Urothelium cell line (cell line): ENCODE measurements at places on chromosomes 12 and 14.

DNA sequence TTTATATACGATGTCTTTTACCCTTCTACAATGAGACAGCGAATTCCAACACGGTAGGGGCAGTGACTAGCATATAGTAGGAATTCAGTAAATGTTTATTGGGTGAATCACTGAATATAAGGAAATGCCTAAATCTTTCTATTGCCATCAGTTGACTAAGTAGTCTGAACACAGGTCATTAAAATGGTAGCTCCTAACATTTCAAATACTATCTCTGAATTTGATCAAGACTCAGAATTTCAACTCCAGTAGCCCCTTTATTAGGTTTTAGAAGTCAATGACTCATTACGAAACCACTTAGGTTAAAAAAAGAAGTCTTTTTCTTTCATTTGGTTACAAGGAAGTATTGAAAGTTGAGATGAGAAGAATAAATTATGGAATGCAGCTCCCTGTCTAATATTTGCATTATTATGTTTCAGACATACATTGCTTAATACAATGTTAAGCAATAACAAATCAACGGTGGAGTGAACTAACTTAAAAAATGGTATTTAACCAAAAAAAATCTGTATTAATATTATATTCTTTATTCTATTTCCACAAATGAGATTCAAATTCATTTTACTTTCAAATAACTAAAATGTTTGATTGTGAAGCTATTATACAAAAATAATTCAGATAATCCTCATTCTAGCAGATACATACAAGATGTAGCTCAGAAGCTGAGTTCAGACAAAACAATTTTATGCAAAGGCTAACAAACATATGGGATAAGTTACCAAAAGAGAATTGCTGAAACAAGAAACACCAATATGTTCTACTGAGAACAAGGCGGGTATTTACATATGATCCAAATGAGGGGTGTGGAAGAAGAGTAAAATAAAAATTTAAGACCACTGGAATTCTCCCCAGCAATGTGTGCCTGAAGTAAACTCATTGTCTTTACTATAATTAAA lies 302.7 kb downstream of the CEP128 start:
- DNase-seq = peak; percentile 23

GRCh38 chr14:73591690-73592449 lies at the start of gene ACOT4:
Gene ACOT4 (plus strand): TSS chr14:73591873. CDS start chr14:73591960, 87 bp downstream.
- peak; percentile 83 for DNase-seq

GRCh38 chr12:49930515-49931288 lies 19.8 kb upstream of the AQP2 start:
- DNase-seq = no peak

DNA sequence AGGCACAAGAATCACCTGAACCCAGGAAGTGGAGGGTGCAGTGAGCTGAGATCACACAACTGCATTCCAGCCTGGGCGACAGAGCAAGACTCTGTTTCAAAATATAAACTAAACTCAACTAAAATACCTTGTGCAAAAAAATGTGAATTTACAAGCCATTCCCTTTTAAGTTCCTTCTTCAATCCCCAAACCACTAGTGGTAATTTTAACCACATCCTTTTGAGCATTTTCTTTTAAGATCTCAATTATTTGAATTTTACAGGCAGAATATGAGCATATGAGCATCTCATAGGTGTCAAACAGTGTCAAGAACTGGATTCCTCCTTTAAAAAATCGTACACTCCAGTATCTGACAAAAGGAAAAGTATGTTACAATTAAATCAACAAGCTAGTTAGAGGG lies 57.0 kb upstream of the NPFF start:
- DNase-seq = no peak

DNA sequence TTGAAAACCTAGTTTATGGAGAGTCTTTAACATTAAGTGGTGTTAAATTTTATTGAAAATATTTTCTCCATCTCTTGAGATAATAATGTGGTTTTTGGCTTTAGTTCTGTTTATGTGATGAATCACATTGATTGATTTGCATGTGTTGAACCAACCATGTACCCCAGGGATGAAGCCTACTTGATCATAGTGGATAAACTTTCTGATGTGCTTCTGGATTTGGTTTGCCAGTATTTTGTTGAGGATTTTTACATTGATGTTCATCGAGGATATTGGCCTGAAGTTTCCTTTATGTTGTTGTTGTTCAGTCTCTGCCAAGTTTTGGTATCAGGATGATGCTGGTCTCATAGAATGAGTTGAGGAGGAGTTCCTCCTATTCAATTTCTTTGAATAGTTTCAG lies 222.6 kb downstream of the ADAMTS20 start:
- no peak for DNase-seq

DNA sequence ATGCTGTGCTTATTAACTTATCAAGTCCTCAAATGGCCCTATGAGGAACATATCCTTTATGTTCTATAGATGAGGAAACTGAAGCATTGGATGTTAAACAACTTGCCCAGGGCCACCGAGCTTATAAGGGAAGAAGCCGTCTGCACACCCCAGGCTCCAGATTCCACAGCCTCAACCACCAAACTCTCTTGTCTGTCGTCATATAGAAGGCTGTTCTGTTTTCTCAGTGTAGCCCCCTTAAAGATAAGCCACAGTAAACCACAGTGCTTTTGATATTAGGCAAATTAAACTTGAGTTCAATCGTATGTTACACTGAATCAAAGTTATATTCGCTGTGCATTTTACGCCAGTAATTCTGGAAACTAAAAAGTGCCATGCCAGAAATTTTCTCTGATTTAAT lies 116.7 kb downstream of the PRKCH start:
- no peak for DNase-seq

DNA sequence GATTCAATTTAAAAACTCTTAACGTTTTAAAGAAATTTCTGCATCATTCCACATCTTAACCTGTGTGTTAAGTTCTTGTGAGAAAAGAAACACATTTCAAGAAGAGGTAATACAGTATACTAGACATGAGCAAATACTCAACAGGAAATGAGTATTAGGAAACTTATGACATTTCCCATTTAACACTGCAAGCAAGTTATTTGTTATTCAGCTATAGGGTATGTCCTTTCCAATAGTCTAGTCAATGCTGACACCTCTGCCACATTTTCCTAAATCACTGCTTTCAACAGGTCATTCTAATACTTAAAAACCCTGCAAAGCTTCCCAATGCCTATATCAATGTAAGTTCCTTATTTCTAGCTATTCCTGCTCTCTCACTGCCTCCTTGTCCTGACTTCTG lies 93.1 kb downstream of the DDHD1 start:
- DNase-seq = no peak

DNA sequence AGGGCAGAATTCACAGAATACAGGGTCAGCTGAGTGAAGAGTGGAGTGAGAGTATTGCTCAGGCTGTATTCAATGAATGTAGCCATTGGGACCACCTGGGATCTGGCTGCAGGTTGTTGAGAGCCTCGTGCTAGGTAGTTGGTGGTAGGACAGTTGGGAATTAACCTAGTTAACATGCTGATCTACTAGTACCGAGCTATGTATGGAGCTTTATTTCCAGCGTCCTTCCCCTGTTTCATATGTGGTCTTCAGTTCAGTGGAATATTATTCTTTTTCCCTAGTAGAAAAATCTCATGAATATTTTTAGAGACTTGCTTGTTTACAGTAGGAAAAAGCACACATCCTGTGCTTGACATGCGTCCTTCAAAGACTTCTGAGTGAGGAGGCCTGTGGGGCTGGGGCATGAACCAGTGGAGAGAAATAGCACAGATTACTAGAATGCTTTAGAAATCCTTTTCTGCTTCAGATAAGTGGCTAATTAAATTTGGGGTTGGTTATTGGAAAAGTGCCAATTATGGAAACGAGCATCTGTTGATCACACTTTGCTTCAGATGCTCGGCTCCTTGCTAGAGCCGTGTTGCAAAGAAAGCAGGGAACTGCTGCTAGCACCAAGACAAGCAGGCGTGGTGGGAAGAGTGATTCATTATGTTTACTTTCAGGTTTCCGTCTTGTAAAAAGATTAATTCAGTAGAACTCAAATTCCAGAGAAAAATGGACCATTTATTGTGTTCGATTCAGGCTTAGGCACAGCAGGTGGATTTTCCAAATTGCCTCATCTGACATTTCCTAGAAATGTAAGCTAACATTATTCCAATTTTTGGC lies 53.6 kb downstream of the ARF6 start:
- DNase-seq = peak; percentile 87

- no peak for DNase-seq
Observed at GRCh38 chr14:46057799-46058198, 593.8 kb downstream of the RPL10L start.

- DNase-seq = no peak
Observed at GRCh38 chr12:57296291-57296690, 45.3 kb upstream of the STAC3 start.

GRCh38 chr12:105476616-105477015 lies 146.1 kb downstream of the C12orf75 start:
- no peak for DNase-seq

- DNase-seq = no peak
Observed at GRCh38 chr12:67651132-67651695, 2.7 kb downstream of the DYRK2 start.

DNA sequence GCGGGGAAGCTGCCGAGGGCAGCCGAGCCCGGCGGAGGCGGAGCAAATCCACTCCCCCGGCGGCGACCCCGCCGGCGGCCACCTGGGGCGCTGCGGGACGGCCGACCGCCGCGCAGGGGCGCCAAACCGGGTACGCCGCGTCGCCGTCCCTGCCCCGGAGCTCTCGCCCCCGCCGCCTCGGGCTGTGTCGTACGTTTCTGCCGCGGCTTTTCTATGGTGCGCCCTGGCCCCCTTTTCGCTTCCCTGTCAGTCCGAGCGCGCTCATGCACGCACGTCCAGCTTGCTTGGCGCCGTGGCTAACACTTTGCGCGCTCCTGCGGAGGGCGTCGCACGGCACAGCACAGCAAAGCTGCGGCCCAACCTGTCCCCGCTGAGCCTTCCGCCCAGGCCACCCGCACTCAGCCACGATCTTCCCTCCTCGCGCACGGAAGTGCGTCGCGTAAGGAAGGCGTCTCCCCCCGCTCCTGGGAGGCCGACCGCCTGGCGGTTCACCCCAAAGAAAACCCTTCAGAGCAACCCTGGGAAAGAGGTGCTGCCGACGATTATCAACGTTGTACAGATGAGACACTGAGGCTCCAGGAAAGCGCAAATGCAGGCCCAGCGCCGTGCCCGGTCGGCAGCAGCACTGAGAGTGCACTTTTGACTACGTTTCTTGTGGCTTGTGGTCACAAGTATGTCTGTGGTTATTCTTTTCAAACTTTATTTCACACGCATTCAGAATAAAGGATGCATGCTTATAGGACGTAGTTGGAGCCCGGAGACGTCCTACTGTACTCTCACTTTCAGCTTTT lies at the start of gene HECTD1:
Gene HECTD1, minus strand, starts transcription at position 39 of the 791 bp plus-strand sequence. CDS start 1,857 bp downstream, outside the sequence.
- DNase-seq = peak; percentile 95

DNA sequence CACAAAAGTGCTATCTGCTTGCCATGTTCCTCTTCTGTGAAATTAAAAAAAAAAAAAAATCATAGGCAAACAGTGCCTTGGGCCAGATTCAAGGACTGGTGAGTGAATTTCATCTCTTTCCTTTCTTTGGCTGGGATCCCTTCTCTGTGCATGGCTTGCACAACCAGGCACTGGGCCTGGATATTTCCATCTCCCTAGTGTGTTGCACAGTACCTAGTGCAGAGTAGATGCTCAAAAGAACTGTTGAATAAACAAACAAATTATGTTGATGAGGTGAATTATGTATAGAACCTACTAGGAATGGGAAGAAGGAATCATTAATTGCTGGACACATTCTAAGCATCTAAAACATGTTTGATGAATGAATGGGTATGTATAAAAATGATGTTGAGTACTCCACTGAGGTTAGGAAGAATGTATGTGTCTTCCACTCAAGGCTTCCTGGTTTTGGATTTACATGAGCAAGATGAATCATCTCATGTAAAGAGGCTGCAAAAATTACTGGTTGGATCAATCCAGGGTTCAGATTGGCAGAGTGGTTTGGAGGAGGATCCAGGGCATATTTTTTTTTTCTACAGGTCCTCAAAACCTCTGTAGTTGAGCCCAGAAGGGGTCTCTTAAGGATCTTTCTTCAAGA lies 93.2 kb downstream of the EMP1 start:
- no peak for DNase-seq

DNA sequence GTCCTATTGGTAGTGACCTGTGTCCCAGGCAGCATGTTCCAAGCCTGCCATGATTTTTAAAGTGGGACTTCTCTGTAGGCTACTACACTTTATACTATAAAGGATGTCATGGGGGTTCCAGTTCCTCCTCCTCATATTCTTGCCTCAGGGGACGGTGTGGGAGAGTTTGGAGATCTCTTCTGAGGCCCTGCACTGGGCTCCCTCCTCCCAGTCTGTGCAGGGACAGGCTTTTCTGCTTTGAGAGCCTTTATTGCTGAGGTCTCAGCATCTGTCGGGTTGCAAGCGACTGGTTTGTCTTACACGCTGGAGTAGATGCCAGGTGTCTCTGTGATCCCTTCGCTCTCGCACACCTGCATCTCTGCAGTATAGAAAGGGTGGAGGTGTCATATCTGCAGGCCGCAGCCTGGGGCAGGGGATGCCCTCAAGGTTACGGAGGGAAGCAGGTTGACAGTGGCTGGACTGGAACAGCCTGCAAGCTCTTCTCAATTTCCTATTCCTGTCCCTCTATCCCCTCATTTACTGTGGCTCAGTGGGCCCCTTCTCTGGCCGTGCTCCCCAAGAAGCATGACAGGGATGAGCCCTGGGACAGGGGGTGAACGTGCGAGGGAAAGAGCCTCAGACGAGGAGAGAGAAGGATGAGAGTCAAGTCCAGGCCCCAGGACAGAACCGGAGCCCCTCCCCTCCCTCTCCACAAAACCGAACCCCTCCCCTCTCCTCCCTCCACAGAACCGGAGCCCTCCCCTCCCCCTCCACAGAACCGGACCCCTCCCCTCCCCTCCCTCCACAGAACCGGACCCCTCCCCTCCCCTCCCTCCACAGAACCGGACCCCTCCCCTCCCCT lies 51.3 kb downstream of the SLC6A12 start:
- no peak for DNase-seq

GRCh38 chr12:131783915-131784541 lies 44.2 kb upstream of the MMP17 start:
- DNase-seq = peak; percentile 75
